ENCODE measurements at places on chromosomes 6 and 20.

GRCh38 chr6:105794870-105795269, 291.3 kb upstream of the PRDM1 start:
- no peak for DNase-seq

GRCh38 chr20:50578778-50579165, 68.6 kb downstream of the PTPN1 start:
- DNase-seq = no peak

- DNase-seq = peak; percentile 12
These were observed 233.9 kb downstream of the PRL start for GRCh38 chr6:22062807-22063408.

- DNase-seq = no peak
These were observed 146.7 kb downstream of the TRIM27 start for GRCh38 chr6:28777147-28777461.

DNA sequence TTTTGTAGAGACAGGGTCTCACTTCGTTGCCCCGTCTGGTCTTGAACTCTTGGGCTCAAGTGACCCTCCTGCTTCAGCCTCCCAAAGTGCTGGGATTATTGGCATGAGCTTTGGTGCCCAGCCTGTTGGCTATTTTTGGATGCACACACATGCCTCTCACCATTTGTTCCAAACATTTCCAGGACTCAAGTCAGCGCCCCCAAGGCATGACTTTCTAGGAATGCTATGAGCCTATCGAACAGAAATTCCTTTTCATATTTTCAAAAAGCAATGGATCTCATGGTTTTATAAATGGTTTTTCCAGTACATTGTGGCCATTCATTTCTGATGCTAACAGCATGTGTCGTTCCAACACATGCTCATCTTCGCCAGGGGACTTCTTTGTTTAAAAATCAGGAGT, 119.3 kb upstream of the NAA20 start:
- no peak for DNase-seq

- no peak for DNase-seq
These were observed 840.5 kb downstream of the HACE1 start for GRCh38 chr6:104019075-104019753.

- no peak for DNase-seq
These were observed 22.6 kb upstream of the SIRPA start for GRCh38 chr20:1872459-1873097.

DNA sequence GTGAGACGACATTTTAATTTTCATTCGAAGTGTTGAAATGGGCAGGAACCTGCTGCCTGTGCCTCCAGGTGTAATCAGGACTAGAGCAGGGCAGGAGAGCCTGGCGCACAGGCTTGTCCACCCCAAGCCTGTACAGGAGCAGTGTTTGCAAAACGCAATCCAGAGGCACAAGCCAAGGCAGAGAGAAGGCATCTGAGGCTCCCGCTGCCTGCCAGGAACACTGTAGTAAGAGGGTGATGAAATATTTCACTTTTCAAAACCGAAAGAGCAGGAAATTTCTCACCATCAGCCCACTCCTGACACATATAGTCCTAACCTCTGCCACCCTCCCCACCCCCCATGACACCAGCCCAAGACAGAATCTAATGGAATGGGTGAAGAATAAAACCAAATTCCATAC, 132.5 kb downstream of the RTN4IP1 start:
- no peak for DNase-seq

GRCh38 chr6:106974336-106974998, at the start of gene CD24:
CD24 (minus strand) TSS chr6:106974729; CDS start chr6:106974646, 83 bp downstream.
- DNase-seq = peak; percentile 8

- no peak for DNase-seq
These were observed 164.8 kb upstream of the QKI start for GRCh38 chr6:163249651-163250101.

DNA sequence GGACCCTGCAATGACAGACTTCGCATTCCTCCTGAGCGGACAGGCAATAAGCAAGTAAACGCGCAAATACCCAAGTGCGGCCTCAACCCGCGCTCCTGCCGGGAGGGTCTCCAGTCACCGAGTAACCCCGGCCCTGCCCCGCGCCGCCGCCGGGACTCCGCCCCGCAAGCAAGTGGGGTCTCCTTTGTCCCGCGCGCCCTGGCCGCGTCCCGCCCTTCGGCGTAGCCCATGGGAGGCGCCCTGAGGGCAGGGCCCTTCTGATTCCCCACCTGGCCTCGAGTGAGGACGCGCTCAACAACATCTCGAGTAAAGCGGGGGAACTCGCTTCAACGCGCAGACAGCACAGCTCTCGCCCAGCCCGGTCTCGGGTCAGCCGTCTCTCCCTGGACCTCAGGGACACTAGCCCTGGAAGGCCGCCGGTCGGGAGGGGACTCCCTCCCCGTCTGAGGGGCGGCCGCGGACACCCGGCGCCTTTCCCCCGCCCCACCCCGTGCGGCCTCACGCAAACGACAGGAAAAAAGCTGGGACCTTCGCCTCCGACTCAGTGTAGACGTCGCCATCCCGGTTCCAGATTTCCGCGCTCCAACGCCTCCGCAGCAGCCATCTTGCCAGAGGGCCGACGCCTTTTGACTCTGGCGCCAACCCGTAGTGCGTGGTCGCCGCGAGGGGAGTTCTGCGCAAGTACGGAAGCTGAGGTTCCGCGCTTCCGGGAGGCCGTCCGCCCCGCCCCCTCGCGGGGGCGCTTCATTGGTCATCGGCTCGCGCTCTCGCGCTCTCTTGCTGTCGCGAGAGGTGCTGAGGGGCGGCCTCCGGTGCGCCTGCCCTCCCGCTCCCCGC, 461 bp upstream of the GID8 start:
- DNase-seq = peak; percentile 88

DNA sequence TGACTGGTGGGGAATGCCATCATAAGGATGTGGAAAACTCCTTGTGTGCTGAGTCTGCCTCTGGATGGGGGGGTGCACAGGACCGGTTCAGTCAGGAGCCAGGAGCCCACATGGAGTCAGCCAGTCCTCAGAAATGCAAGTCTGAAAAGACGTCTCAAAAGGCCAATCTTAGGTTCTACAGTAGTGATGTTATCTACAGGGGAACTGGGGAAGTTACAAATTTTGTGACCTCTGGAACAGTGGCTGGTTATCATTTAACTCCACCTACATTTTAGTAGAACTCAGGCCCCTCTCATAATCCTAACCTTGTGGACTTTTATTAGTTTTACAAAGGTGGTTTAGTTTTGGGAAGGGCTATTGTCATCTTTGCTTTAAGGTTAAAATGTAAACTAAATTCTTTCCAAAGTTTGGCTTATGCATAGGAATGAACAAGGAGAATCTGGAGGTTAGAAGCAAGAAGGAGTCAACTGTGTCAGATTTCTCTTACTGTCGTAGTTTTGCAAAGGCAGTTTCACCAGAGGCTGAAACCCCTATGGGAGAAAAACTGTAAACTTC, 13.7 kb upstream of the TBC1D22B start:
- no peak for DNase-seq

- DNase-seq = no peak
These were observed 58.9 kb downstream of the GMDS start for GRCh38 chr6:2186516-2186915.

DNA sequence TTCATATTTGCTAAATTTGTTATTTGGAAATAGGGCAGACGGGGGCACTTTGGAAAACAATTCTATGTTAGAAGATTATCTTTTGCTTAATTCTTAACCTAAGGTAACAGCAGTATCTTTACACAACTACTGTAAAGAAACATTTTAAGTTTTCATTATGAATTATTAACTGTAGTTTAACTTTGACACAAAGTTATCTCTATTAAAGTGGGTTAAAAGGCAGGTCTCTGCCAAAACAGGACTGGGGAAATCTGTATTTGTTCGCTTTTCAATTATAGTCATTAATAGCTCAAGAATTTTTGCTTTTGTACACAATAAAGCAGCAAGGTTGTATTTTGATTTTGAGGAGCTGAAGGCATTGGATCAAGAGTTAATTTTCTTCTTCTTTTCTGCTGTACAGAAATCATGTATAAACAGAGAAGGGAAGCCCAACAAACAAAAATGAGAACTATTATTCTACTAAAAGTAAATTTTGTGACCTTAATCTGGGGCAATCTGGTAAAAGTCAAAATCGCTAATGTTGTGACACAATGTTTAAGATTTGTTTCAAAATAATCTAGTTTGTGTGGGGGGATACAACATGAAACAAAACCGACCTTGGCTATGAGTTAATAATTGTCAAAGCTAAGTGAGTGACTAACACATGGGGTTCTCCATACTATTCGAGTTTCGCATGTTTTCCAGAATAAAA, 2.9 kb downstream of the STAU1 start:
- no peak for DNase-seq

All from stimulated activated CD4-positive, alpha-beta T cell treated with anti-CD3 and anti-CD28 coated beads, TNF-alpha, amount 100 ng/mL, for 4 hours (primary cell).